ENCODE measurements at places on chromosomes 7 and 10.

DNA sequence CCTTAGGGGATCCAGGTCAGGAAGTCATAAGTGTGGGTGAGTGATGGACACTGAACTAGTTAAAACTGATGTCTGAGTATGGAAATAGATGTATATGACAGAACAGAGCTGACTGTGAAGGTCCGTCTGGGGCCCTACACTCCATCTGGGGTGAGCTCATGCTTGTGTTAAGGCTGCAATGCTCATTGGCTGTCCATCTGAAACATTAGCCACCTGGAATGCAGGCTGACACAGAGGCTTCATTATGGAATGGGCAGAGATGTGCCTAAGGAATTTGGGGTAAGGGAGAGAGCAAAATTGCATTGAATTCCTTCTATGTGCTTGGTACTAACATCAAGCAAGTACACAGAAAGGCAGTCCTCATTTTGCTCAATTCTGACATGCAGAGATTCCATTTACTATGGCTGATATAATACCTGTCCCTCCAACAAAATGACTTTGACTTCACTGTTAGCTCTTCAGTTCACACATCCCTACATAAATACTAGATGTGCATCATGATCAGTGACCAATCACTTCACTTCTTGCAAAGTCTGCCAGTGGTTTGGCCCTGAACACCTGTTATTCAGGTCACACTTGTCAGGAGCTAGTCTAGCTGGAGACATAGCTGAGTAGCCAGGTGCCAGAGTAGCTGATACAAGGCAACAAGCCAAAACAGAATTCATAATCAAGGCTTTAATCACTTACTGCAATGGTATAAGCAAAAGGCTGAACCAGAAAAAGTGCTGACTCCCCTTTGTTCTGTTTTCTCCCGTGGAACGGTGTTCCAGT is 128.9 kb upstream of the VWC2 start:
- no peak for DNase-seq

DNA sequence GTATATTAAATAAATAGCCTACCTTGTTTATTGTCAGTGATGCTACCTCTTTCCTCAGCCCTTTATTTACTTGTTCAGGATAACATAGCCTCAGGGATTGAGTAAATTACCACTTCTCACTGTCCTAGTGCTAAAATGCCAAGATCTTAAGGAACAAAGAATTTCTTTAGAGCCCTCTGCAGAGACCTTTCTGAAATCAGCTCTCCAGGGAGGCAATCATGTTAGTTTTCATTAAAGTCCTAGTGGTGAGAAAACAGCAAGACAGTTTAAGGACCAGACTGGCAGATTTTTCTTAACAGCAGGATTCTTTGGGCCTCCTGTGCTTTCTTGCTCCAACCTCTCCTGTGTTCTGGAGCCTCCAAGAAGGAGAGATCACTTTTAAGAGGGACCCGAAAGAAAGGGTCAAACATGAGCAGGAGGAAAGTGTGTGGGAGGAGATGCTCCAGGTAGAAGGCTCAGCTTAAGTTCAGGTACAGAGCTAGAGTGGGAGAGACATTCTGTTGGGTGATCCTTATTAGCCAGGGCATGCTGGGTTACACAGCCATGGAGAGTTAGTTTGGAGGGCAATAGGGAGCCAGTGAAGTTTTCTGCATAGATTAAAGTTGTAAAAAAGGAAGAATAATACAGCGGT is 1.2 kb upstream of the PLCE1 start:
- no peak for DNase-seq

DNA sequence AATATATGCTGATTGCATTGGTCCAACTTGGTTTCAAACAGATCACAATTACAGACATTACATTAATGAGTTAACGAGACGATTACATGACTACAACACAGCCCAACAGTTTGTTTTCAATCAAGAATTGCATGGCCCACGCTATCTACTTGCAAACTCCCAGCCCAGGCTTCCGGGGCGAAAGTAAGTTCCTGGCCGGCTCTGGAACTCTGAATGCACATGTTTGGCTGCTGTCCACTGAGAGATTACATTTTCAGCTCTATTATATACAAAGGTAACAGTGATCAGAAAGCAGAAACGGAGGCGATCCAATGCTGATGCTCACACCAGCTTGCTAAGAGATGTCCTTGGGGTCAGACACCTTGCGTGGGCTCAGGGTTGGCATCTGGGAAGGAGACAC is 206.3 kb downstream of the FANK1 start:
- DNase-seq: no peak

DNA sequence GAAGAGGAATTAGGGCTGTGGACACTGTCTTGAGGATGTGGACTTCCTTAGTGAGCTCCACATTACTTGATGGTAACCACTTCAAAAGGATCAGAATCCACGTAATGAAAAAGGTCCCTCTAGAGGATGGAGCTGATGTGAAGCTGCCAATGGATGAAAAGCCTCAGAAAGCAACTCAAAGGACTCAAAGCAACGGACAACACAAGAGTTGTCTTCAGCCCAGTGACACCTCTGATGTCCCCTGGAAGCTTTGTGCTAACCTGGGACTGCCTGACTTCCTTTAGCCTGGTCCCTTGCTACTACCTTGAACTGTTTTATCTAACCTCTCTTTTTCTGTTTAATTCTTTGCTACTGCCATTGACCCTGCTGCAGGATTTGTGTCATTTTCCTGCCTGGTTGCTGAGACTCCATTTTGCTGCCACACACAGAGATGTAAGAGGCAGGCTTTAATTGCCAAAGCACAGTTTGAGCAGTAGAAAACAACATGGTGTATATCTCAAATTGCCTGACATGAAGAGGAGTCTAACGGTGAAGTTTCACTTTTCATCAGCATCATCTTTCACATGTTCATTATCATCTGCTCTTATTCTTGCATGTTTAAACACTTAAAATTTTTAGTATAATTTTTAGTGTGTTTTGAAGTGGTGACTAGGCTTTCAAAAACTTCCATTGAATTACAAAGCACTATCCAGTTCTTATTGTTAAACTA is 11.1 kb upstream of the SGCE start:
- no peak for DNase-seq

DNA sequence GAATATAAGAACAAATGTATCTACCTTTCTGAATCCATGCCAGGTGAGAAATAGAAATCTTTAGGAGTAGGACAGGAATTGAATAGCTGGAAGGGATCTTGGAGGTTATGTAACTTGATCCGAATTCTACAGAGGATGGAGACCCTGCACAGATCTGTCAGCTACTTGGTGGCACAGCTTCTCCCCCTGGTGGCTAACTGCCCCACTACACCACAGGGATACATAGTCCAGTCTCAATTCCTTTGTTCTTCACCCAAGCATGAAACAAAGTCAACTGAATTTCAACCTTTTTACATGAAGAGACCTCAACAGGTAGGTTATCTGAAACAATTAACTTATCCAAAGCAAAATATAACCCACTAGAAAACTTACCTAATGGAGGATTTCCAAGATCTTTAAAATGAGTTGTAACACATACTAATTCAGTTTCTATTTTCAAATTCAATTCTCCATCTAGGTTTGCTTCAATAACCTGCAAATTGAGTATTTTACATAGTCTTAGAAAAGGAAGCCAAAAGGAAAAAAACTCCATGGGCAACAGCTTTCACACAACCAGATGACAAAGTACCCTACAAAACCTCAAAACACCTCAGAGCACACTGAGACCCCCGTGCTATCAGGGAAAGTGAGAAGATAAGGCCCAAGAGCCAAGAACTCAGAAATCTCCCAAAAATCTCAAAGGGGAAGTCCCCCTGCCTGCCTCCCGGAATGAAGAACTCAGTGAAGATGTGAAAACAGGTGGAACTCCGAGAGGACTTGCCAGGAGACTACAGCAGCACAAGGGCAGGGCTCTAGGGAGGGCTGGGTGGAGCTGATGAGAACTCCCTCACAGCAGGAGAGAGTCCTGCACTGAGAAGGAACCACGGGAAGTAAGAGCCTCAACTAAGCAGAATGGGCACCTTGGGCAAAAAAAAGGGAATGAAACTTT is 10.3 kb downstream of the HUS1 start:
- DNase-seq: peak; percentile 7

DNA sequence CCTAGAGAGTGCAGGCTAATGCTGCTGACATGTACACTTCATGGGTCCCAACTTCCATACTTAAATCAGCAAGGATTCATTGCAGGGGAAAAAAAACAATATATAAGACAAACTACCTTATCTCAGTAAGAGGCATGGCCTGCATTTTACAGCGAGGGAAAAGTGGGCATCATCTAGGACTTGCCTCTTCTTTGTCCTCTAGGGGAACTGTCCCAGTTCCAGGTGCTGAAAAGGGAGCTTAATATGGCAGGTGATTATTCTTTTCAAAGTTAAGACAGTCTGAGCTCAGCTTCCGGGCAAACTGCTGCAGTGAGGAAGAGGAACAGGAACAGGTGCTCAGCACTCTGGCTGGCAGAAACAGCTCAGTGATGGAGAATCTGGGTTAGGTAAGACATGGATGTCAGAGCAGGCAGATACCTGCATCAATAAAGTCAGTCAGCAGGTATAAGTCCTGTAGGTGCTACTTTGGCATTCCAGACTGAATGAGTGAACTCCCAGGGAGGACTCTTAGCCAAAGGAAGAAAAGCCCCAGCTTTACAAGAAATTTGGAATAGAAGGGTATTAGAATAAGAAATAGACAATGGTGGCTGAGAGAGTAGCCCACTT is 147.2 kb downstream of the TMEM178B start:
- DNase-seq: no peak

- no peak for DNase-seq
Observed at GRCh38 chr7:82677493-82677892, 233.9 kb upstream of the CACNA2D1 start.

- DNase-seq: no peak
Observed at GRCh38 chr7:156944876-156945275, 4.6 kb upstream of the NOM1 start.

DNA sequence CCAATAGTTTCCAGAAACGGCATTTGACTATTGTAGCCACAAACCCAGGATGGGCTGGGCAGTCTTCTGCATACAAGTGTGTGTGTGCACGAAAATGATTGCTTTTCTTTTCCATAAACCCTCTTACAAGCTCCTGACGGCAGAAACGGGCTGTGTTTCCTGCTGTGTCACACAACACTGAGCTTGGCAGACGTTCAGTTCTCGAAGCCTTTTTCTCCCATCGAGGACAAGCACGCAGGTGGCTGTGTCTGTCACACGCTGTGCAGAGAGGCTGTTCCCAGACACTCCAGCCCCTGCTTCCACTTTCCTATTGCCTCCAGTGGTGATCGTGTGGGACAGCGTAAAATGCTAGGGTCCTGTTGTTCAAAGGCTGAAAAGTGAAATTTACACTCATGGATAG is 32.1 kb downstream of the RBAK start:
- DNase-seq: no peak

GRCh38 chr10:103854686-103855391 is 537 bp downstream of the SH3PXD2A start:
- no peak for DNase-seq

DNA sequence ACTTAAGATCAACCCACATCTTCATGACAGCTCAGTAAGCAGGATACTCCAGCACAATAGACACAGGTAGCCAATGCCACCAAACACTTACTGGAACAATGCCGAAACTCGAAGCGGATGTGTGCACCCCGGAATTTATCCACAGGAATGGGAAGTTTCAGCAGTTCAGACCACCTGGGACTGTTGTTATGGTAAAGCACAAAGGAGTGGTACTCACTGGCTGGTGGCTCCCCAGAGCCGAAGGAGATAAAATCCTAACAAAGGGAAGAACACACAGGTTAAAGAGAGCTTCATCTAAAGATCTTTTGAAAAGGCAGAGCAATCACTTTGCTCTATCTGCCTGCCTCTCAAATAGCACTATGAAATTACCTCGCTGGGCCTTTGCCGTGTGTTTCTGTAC is 305.9 kb downstream of the DOCK4 start:
- no peak for DNase-seq

- no peak for DNase-seq
Observed at GRCh38 chr10:32149252-32149955, 93.2 kb upstream of the KIF5B start.

DNA sequence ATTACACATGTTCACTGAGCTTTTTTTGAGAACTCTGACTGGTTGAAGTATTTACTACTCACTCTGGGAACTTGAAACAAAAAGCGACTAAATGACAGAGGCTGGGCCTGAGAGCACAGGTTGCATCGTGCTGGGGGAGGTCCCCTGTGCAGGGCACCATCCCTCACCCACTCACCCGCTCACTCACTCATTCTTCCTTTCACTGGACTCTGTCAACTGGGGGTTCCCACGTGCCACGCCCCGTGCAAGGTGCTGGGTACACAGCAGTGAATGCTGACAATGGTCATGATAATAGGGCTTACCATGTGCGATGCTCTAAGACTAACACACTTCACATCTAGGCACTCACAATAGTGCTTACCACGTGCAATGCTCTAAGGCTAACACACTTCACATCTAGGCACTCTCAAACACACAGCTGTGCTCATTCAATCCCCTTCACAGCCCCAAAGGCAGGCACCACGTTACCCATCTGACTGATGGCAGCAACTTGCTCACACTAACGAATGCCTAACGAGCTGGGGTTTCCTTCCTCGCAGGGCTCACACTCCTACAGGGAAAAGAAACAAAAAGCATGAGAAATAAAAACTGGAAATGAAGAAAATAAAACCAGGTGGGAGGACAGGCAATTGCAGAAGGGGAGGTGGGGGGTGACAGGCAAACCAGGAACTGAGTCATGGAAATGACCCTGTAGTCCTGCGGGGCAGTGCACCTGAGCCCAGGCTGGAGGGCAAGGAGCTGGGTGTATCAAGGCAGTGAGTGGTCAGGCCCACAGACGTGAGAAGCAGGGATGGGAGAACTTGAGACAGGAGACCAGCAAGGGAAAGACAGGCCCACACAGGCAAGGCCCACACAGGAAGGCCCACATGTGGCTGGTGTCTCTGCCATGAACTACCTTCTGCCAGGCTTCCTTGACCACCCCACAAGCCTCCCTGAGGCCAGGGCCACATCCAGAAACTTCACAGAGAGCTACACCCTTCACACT is 147.0 kb upstream of the FAM20C start:
- DNase-seq: no peak

DNA sequence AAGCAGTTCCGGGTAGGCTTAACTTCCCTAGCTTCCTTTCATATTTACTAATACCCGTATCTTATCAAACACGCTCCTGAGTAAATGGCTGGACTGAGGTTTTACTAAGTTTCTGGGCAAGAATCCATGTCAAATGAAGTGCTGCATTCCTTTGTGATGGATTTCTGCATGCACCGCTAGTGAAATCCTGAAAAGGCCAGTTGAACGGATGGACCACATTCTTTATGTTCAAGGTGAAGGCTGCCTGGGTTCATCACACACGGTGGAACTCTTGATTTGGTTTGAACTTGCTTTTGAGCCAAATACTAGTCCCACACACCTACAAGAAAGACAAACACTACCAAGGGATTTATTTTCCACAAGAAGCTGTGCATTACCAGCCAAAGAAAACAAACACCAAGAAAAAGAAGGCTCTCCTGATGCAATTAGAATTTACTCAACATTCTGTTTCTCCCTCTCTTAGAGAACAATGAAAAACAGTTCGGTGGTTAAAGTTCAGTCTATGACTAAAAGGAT is 255.0 kb upstream of the SEMA3C start:
- DNase-seq: no peak

GRCh38 chr10:122649903-122650302 is 49.7 kb downstream of the C10orf120 start:
- DNase-seq: no peak

- peak; percentile 40 for DNase-seq
Observed at GRCh38 chr10:25083546-25084111, 67.2 kb downstream of the THNSL1 start.

All from C1 segment of cervical spinal cord (tissue), 14 donors.